ENCODE measurements at places on chromosomes 4 and X.

DNA sequence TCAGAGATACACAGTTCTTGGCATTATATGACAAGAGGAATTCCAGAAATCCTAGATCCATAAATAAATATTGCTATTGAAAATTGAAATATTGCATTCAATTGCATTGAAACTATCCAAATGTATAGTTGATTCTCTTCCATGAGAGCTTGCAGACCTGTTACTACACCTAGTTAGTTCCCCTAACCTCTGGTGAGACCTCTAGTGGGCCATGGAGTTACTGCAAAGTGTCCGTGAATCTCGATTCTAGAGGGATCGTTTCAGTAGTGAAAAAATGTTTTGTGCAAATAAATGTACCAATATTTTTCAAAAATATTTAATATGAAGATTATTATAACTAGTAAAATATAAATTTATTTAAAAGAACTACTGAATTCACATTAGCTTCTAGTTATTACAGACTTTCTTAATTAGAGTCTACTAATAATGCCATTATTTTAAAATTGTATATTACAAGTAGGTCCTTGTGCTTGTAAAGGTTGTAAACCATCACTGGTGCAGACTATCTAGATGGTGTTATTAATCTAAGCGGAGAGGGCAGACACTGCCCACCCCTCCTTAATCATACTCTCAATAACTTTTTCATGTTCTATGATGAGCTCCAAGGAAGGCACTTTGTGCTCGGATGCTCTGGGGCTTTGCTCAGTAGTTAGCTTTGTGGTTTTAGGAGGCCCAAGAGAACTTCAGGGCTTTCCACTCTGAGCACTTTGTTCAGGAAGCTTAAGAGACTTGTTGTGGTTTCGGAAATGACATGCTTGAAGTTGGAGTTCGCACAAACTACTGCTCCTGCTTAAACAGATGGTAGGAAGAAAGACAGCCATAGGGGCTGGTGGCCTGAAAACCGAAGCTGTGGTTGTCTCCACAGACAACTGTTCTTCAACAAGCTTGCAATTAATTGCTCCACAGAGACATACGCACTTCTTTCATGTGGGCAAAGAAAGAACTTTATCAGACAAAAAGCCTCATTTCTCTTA, 42.8 kb downstream of the IL21 start:
- peak; percentile 3 for DNase-seq

- no peak for DNase-seq
These were observed 38.1 kb upstream of the NOCT start for GRCh38 chr4:138977524-138977923.

DNA sequence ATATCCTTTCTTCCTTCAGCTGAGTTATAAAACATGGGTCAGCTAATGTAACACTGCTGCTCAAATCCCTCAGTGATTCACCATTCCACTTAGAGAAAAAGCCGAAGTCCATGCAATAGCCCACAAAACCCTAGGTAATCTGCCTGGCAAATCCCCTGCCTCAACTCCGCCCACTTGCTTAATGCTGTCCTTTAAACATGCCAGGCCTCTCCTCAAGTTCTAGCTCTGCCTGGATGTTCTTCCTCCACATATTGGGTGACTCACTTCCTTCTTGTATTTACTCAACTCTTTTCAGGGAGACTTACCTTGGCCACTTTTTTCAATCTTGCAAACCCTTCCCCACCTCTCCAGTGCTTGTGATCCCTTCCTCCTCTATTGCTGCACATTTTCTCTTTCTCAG, 89.8 kb downstream of the EMCN start:
- no peak for DNase-seq

GRCh38 chrX:39613997-39614679, 483.6 kb downstream of the BCOR start:
- DNase-seq: no peak

GRCh38 chr4:7428261-7429068, 6.3 kb downstream of the PSAPL1 start:
- DNase-seq: no peak

- DNase-seq: no peak
These were observed 44.1 kb downstream of the CHRNA9 start for GRCh38 chr4:40379248-40379647.

- DNase-seq: no peak
These were observed 111.3 kb downstream of the ARHGAP10 start for GRCh38 chr4:147843162-147843561.

GRCh38 chr4:78565971-78566372, 14.4 kb downstream of the ANXA3 start:
- DNase-seq: no peak

GRCh38 chr4:53315300-53315699, 50.6 kb downstream of the SCFD2 start:
- no peak for DNase-seq

- DNase-seq: no peak
These were observed 31.5 kb downstream of the GRSF1 start for GRCh38 chr4:70808151-70808550.

GRCh38 chr4:121863799-121864198, 6.5 kb downstream of the BBS7 start:
- DNase-seq: no peak

DNA sequence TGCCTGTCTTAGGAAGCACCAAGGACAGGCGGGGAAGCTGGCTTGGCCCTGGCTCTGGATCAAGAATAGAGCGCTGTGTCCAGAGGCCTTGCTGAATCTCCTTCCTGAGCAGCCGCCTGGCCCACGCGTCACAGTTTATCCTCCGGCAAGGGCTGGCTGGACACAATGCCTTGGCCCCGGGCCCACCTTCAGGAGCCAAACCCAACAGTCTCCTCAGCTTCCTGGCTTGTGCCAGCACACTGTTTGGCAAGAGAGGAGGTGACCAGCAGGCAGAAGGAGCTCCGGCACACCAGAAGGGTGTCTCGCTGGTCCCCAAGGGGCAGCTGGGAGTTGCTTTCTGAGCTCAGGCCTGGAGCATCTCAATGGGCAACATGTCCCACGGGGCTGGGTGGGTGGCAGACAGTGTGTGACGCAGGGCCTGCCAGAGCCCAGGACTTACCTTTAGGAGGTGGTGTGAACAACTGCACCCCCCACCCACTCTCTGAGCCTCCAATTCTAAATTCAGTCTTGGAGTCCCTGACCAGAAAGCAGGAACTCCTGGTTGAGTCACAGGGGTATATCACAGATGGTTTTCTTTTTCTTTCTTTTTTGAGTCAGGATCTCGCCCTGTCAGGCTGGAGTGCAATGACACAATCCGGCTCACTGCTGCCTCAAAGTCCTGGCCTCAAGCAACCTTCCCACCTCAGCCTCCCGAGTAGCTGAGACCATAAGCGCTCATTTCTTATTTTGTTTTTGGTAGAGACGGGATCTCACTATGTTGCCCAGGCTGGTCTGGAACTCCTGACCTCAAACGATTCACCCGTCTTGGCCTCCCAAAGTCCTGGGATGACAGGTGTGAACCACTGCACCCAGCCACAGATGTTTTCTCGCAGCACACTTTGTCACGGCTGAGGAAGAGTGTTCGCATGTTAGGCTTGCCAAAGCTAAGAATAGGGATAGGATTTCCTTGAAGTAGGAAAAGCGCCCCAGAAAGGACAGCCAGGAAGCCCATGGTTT, 361.2 kb downstream of the BCOR start:
- no peak for DNase-seq

GRCh38 chr4:11259837-11260236, 168.9 kb downstream of the HS3ST1 start:
- no peak for DNase-seq

DNA sequence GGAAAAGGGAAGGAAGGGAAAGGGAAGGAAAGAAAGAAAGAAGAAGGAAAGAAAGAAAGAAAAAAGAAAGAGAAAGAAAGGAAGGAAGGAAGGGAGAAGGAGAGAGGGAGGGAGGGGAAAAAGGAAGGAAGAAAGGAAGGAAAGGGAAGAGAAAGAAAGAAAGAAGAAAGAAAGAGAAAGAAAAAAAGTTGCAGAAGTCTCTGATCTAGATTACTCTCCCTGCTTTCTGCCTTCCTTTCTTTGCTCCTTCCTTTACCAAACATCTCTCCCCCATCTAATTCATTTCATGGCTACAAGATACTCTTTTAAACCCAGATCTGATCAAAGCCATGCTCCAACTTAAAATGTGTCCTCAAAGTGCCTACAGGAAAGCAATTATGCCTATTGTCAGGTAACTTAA, 148.6 kb downstream of the KIT start:
- DNase-seq: no peak

DNA sequence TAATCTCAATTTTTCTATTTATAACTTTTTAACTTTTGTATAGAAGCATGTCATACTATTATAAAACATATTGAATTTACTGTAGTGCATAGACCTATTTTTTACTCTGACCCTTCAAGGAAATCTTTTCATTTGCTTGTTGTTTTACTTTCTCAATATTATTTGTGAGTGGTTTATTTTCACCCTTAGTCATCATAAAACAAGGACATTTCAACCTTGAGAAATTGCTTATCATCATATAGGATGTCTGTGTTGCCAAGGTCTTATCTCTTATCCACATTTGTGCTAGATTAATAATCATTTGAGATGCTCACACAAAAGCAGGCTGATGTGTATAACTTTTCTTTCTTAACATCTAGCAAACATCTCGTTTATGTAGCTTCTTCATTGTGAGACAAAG, 408.6 kb upstream of the PABPC4L start:
- no peak for DNase-seq

DNA sequence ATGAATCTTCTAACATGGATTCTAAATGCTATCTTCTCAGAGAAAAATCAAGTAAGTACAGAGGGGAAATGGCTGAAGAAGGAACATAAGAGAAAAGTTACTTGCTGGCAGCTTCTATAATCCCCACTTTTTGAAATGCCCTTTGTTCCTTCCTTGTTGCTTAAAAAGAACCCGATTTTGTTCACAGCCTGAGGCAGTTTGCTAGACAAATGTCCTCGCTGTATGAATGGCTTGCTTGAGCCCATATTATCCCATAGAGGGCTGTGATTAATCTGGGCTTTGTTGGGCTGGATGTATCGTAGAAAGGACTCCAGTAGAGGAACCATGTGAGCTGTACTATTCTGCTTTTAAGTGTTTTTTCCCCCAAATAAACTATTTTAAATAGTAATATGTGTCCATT, 134.3 kb upstream of the FGF13 start:
- no peak for DNase-seq

DNA sequence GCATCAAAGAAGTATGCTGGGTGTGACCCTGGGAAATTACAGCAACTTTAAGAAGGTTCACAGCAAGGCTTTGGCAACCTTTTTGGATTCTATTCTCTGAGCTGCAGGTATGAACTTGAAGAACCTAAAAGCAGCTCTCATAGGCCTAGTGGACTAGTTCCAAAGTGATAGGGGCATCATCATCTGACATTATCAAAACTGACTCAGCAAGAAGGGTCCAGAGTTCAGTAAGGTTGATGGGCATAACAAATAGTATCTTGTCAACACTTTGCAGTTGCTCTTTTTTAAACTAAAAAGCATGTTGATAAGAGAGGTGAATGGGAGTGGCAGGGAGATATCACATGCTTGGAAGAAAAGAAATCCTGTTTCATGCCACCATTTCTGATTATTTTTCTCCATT, 249.3 kb downstream of the ZNF674 start:
- no peak for DNase-seq

- DNase-seq: no peak
These were observed 121.5 kb downstream of the DCTD start for GRCh38 chr4:182795446-182796238.

DNA sequence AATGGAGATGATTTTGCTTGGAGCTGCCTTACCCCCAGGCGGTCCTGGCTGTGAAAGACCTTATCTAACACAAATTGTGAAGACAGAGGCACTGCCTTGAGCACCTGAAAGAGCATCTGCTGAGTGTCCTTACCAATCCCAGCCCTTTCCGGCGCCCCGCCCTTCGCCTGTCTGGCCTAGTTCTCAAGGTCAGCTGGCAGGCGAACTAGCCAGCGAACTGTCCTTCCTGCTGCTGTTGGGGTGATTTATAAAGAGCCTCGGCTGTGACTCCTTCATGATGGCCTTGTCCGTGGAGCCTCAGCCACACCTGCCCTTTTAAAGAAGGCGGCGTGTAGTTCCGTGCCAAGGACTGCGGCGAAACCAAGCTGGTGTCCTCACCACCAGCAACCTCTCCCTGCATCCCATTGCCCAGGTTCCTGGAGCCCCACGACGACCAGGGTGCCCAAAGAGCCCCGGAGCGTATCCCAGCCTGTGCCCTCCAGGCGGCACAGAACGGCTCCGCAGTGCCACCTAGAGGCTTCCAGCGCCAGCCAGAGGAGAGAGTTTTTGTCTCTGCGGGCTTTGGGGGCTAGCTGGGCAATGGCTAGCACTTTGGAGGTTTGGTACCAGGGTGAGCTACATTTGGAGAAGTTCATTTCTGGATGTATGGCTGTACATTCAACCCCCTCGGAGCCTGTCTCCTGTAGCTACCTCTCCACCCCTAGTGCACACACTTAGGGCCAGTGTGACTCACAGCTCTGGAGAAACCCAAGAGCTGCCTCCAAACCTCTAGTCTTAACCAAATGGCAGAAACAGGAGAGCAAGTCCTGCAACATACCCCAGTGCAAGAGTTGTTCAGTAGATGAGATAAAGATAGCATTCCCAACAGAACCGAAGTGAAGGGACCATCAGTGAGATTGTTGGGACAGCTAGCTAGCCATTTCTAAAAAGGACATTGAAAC, 36.8 kb upstream of the VMA21 start:
- DNase-seq: peak; percentile 8

DNA sequence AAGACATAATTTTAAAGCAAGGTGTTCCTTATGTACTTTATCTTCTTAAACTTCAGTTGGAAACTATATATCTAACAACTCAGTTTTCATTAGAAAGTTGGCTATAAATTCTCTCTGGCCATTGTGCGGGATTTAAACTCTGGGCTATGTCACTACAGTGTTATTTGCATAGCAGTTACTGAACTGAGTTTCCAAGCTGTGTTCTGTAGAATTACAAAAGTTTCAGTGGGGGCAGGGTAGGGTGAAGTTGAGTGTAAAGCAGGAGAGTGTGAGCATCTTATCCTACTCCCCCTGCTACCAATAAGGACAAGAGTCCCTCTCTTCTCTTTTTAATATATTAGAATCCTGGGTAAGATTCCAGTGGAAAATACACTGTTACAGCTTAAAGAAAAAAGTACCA, 254.5 kb upstream of the SLITRK2 start:
- no peak for DNase-seq

DNA sequence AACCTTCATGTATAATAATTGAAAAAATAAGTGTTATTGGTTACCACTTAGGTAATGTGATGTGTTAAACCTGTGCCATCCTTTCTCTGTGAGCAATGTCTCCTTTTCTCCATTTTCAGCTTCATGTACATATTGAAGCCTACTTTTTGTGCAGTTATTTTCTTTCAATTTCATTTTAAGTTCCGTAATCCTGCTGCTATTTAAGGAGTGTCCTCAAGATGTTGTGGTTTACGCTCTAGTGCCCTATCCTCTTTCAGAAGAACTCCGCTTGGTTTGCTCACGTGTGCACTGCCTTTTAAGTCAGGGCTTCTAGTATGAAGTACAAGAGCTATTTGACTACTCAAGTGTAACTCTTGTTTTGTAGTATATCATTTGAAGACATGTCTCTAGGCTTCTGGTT, 2253.2 kb upstream of the TENM3 start:
- no peak for DNase-seq
